ENCODE measurements at places on chromosomes 3 and 15.

- DNase-seq = no peak
Measured at GRCh38 chr15:66253418-66254088, at the start of gene MEGF11. Gene MEGF11 (minus strand): TSS chr15:66253750. CDS start chr15:66128403, 125,347 bp downstream.

- DNase-seq = no peak
Measured at GRCh38 chr3:107973152-107973551, 117.7 kb downstream of the CD47 start.

- DNase-seq = no peak
Measured at GRCh38 chr3:194032828-194033435, 103.0 kb upstream of the HES1 start.

GRCh38 chr3:157129803-157130466 is 30.0 kb downstream of the CCNL1 start:
- DNase-seq = no peak

DNA sequence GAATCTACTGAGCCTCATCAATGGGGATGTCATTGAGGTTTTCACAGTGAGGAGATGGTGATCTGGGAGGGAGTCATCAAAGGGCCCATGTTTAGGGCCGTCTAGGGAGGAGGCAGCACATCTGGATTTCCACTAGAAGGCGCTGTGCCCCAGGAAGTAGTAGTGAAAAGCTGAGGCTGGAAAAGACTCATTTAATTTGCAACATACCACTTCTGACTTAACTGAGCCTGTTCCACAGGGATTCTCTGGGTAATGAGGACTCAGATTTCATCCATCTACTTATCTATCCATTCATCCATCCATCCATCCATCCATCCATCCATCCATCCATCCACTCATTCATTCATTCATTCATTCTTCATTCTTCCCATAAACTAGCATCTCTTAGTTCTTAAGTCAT is 17.4 kb upstream of the SHF start:
- peak; percentile 68 for DNase-seq

- no peak for DNase-seq
Measured at GRCh38 chr3:115428841-115429240, 194.5 kb upstream of the GAP43 start.

- no peak for DNase-seq
Measured at GRCh38 chr3:78990156-78990555, 777.6 kb downstream of the ROBO1 start.

DNA sequence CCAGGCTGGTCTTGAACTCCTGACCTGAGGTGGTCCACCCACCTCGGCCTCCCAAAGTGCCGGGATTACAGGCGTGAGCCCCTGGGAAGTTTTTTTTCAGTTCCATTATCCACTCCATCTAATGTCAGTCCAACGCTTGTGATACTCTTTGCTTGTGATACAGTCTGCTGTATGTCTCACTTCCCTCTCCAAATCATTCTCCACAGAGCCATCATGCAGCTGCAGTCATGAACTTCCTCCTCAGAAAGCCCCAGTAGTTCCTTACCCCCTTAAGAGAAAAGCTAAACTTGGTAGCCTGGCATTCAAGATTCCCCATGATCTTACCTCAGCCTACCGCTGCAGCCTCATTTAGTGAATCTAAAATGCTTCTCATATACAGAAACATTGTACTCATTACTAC is 2.3 kb downstream of the ARPC4 start:
- DNase-seq = peak; percentile 81

DNA sequence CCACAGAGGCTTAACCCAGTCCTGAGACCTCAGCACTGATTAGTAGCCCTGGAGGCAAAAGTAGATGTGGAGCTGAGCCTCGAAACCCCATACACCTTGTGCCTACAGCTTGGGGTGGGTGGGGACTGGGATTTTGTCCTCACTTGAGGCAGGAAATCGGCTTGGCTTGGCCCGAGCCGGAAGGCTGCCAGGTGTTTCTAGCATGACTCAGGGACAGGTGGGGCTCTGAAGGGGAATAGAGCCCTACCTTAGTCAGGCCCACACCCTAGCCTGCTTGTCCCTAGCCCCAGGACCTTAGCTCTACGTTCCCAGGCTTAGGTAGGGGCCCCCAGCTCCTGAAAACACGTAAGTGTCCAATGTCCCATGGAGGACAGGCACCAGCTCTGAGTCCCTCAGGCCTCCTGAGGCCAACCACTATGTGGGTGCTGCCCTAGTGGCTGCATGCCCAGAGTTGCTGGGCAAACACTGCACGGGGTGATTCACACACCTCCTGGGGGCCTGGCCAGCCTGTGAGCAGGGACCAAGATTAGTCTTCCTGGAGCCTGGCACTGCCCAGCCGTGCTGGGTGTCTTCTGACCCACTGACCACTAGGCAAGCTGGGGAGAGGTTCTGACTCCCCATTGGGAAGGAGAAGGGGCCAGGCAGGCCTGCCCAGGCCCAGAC is 3.1 kb downstream of the MST1R start:
- no peak for DNase-seq

- DNase-seq = peak; percentile 57
Measured at GRCh38 chr3:119352863-119353527, 58.8 kb downstream of the ARHGAP31 start.

GRCh38 chr3:51353691-51354090 is 31.4 kb upstream of the MANF start:
- DNase-seq = peak; percentile 24

DNA sequence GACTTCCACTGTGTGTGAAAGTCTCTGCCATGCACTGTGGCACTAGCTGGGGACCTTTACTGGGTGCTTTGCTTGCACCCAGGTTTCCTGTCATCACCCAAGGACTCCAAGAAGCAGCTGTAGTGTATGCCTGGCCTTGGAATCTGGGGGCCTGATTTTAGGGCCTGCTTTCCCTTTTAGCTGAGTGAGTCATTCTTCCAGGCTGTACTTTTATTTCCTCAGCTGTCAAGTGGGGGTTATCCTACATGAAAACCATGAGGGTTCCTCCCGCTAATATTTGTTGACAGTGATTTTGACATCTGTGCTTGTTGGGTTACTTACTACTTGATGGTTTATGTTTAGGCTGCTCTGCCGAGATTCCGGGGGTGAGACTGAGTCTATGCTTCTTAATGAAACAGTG is 18.5 kb downstream of the GORASP1 start:
- DNase-seq = no peak
